GM23338 (cell line): ENCODE measurements at places on chromosomes 5 and 9. TPM values are rescaled to one million over a fixed set of nuclear protein-coding genes. Genes with fewer than 3 reads are reported as not detected.

The SLC6A19 gene
- not detected in 2 replicates for polyA plus RNA-seq

The CER1 gene
- 0.73 and 0.90 TPM in 2 replicates for polyA plus RNA-seq

- peak; percentile 33 for DNase-seq
These were observed 449 bp upstream of the PCSK5 start for GRCh38 chr9:75889977-75890471.

The TNC gene
- polyA plus RNA-seq = 0.89 and 1.0 TPM in 2 replicates

- peak; percentile 45 for DNase-seq
These were observed 41.8 kb downstream of the TNFSF8 start for GRCh38 chr9:114888607-114889006.

GRCh38 chr9:97905228-97905627, 17.1 kb downstream of the TRMO start:
- DNase-seq = no peak

DNA sequence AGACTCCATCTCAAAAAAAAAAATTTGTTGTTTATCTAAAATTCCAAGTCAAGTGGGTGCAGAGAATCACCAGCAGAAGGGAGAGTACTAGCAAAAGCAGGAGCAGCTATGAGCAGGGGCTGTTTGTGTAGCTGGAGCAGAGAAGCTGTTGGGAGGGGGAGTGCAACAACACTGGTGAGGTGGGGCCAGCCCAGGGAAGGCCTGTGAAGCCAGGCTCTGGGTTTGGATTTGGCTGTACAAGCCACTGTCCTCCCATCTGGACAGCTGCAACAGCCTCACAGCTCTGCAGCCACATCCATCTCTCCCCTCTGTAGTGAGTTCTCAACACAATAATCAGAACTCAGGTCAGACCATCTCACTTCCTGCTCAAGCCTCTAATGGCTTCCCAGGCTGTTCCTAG, 59.4 kb downstream of the TMOD1 start:
- no peak for DNase-seq

- DNase-seq = no peak
These were observed 866.0 kb downstream of the PTPRD start for GRCh38 chr9:9746826-9747225.

DNA sequence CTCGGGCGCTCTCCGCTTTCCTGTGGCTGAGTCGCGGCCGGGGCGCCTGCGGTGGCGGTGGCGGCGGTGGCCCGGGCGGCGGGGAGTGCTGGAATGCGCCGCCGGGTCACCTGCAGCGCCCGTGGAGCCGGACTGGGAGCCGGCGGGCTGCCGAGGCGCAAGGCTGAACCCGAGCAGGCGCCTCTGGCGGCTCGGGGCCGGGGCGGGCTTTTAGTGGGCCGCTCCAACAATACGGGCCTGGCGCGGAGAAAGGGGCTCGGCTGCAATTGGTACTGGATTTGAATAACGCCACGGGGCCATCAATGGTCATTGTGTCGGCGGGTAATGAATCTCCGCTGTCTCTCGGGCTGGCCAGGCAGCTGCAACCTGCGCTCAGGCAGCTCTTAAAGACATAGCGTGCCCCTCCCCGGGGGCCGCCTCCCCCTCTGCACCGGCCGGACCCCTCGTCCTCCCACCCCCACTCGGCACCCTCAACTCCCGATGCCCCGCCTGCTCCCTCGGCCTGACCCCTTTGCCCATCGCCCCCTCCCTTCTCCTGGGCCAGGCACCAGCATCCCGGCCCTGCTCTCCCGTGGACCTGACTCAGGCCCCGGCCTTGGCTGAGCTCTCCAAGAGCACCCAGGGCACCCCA, 22.1 kb downstream of the URM1 start:
- peak; percentile 82 for DNase-seq

- DNase-seq = peak; percentile 19
These were observed 88.5 kb upstream of the TRPM3 start for GRCh38 chr9:71209890-71210289.

DNA sequence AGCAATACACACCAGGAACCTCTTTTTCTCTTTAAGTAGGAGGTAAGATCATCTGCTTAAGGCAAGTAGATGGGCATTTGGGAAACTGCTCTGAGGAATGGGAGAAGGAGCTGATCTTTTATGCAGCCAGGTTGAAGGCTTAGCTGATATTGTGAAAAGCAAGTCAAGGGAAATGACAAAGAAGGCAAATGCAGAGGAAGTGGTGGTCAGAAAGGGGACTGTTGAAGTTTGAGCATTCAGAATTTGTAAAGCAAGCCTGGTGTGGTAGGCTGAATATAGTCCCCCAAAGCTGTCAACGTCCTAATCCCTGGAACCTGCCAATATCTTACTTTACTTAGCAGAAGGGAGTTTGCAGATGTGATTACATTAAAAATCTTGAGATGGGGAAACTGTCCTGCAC, 128.9 kb downstream of the ADAMTS12 start:
- no peak for DNase-seq

DNA sequence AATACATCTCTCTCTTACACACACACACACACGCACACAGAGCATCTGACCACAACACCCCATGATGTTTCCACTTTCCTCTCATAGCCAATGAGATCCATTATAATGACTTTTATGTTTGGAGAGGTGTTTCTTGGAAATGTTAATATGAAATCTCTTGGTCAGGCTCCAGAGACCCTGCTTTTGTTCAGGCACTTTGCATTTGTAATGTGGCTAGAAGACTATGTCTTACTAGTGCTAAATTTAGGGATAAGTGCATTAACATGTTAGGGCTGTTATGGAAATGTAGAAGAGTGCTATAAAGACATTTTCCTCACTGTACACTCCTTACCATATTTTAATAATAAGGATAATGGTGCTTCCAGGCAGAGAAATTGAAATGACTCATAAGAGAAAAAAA, 3.8 kb downstream of the CDH9 start:
- DNase-seq = no peak

The CCDC192 gene
- polyA plus RNA-seq = 0.40 and 0.68 TPM in 2 replicates

The C9orf43 gene
- polyA plus RNA-seq = 0.14 and 0.63 TPM in 2 replicates

The RNF180 gene
- 1.4 and 2.0 TPM in 2 replicates for polyA plus RNA-seq

DNA sequence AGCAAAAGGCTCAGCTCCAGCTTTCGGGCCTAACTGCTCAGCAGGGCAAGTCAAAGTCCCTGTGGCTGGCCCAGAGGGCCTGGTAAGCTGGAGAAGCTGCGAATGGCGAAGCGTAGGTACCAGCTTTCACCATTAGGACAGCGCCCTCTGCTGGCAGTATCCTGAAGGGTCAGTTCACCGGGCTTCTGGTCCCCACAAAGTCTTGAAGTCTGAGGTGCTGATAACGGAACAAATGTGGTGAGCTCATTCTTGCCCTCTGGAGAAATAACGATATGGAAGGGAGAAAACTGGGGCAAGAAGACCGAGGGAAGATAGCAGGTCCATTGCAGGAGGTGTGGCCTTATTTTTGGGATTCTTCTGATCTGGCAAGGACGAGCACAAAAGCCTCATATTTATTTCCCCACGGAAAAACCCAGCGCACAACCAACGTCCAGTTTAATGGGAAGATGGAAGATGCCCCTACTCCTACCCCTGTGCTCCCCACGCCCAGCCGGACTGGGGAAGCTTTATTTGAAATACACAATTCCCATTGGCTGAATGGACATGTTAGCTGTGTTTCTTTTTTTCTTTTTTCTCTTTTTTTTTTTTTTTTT, 7.2 kb downstream of the SOWAHA start:
- DNase-seq = peak; percentile 97

The RETREG1 gene
- polyA plus RNA-seq = 3.6 and 3.8 TPM in 2 replicates

The PSD2 gene
- 0.08 and 0.17 TPM in 2 replicates for polyA plus RNA-seq

DNA sequence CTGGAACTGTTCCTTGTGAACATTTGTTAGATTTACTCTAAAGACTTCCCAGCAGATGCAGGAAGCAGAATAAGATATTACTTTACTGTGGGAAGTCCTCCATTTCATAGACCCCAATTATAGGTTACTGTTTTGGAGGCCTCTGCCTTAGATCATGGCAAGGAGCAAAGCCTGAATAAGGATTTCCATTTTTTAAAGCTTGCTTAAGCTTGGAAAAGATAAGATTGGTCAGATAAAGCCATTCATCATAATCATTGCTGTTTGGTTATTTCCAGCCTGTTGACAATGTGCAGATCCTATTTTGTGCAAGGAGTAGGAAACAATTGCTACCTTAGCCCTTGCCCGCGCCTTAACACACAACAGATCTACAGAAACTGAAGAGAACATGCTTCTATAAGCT, 129.5 kb upstream of the ITGA1 start:
- DNase-seq = no peak

The MLANA gene
- 0.38 TPM in 1 of 2 replicates, not detected in the other for polyA plus RNA-seq

The AIF1L gene
- 75.8 and 76.4 TPM in 2 replicates for polyA plus RNA-seq

GRCh38 chr5:103360475-103360874, 101.9 kb downstream of the MACIR start:
- DNase-seq = no peak

GRCh38 chr9:4762886-4763541, 22.0 kb upstream of the AK3 start:
- DNase-seq = peak; percentile 68

GRCh38 chr5:106566031-106566430, 1104.7 kb downstream of the EFNA5 start:
- no peak for DNase-seq

The ITGA1 gene
- polyA plus RNA-seq = 1.8 and 2.6 TPM in 2 replicates

The ATP6V0E1 gene
- 217 and 250 TPM in 2 replicates for polyA plus RNA-seq

DNA sequence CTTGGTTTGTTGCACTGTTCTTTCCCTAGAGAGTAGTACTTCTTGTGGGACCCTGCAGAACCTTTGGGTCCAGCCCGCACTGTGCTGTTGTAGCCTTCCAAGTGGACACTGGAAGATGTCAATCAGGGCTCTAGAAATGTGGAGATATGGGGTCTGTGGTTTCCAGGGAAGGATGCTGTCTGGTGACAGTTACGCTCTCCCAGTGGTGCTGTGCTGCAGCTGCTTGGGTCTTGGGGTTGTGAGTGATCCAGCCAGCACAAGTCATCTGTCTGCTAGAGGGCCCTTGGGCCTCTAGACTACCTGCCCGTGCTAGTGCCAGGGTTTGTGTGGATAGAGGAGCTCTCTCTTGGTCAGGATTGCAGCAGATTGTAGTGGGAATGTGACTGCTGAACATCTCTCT, 484.5 kb downstream of the DMAC1 start:
- no peak for DNase-seq
